ENCODE measurements at places on chromosomes 12 and 14.

DNA sequence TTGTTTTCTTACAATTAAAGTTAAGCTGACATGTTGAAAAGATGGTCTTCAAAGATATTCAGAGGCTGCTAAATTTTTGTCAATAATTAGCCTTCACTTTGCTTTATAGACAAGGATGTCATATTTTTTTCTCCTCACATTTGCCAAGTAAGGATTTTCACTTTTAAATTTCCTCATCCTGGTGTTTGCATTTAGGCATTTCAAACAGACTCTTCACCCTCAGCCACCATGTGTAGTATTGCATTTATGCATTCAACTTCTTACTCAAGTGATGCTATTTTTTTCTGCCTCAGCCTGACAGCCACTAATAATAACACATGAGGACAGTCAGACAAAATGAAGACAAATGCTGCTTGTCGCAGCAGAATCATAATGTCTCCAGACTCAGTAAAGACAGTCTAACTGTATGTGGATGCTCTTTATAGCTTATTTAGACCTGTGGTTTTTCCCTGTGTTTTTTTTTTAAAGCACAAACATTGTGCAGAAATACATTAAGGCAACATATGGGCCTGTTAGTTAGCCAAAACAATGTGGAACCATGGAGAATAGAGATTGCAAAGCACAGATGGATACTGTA, 481.5 kb downstream of the NPAS3 start:
- no peak for DNase-seq

DNA sequence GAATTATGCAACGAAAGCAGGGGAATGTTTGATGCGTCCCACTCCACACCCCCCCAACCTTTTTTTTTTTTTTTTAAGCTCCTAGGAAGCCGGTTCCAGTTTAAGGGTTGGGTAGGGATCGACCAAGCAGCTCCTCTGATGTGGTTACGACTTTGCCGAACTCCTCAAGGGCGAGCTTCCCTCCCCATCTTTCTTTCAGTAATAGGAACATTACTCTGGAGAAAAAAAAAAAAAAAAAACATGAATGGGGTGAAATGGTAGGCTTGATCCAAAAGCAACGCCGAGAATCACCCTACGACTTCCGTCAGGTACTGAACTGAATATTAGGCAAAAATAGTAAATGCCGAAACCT, 9.6 kb downstream of the BMP4 start:
- no peak for DNase-seq

DNA sequence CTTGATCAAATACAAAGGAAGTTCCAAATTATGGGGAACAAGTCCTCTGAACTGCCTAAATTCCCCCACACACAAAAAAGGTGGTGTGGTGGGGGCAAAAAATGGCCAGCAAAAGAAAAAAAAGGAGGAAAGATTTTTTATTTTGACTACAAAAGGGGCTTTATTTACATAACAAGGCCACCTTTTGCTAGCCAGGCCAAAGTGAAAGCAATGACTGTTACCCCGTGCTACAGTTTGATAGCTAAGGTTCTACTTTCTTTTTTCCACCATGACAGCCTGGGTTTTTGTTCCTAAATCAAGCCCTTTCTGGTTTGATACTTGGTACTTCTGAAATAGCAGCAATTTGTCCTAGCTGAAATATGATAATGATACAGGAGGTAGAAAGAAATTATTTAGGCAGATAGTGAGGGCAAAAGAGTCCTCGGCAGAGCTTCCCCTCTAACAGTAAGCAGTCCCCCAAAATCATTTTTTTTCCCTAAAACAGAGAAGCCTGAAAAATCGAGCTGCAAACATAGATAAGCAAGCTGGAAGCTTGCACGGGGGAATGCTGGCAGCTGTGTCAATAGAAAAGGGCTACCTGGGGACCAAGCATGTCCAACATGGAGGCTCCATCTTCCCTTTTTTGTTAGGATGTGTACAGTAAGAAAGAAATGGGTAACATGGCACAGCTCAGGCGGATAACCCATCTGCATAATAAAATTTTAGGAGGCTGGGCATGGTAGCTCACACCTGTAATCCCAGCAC, 8.9 kb upstream of the B4GALNT1 start:
- DNase-seq, result no peak

DNA sequence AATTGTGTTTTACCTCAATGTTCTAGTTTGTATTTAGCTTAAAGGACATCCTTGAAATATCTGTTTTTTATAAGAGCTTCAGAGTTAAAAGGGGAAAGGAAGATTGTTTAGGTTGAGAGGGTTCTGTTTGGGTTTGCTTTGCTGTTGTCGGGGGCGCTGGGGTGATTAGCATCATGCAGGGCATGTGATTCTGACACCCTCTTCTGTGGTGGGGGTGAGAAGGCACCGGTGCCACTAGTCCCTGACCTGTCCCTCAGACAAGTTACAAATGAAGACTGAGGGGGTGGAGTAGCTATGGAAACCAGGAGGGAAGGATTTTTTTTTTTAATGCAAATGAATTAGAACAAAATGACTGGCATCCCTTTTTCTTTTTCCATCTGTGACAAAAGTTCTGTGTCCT, 291.3 kb downstream of the RPAP3 start:
- DNase-seq, result no peak

DNA sequence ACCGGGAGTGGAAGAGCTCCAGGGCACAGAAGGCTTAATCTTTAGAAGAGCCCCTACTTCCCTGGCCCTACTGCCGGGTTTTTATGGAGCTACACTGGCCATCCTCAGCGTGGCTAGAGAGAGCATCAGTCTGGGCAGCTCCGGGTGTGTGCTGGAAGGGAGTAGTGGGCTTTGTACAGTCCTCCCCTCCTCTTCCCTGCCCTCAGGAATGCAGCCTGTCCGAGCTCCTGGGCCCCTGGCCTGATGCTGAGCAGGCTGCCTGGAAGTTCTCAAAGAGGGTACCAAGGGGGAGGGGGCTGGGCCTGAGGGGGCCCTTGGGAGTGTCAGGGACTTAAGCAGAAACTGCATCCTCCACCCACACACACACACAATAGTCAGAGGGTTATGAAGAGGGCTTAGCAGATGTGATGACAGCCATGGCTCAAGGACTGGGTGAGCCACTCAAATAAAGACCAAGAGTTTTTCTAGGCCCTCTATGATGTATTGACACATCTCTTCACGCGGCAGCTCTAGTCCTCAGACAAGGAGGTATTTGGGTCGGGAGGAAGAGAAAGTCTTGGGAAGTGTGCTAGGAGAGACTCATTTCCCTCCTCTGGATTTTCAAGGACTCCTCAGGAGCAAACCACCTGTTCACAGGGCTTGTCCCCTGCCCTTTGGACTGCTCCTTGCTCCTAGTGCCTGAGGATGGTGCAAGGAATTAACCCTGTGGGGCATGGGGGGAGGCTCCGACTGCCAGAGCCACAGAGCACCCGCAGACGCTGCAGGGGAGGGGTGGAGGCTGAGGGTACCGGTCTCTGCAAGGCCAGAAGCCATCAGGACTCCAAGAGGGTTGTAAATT, 16.5 kb upstream of the FIGNL2 start:
- no peak for DNase-seq

GRCh38 chr12:2306012-2306411, 253.2 kb downstream of the CACNA1C start:
- peak; percentile 14 for DNase-seq

- no peak for DNase-seq
These were observed 970.7 kb upstream of the FBXO33 start for GRCh38 chr14:40402957-40403356.

DNA sequence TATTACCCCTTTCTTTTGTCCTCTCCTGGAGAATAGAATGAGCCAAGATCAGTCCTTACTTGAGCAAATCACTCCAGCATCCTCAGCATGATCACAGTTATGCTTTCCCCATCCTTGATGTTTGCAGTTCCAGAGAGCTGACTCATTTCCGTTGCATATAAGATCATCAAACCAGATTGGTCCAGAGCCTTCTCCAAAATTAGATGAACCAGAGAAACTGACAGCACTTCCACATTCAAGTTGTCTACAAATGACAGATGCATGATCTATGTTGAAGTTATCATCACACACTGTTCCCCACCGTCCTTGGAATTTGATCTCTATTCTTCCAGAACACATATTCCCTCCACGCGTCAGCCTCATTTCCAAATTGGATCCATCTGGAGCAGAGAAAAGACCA, 4.8 kb downstream of the CD163 start:
- peak; percentile 94 for DNase-seq

GRCh38 chr14:91242635-91243034, 1.9 kb downstream of the GPR68 start:
- DNase-seq, result no peak

- DNase-seq, result peak; percentile 57
These were observed 61.6 kb upstream of the DAAM1 start for GRCh38 chr14:59126714-59127436.

GRCh38 chr12:67047634-67048033, 221.5 kb upstream of the CAND1 start:
- no peak for DNase-seq

- no peak for DNase-seq
These were observed 119.0 kb upstream of the CPSF6 start for GRCh38 chr12:69120354-69120753.

DNA sequence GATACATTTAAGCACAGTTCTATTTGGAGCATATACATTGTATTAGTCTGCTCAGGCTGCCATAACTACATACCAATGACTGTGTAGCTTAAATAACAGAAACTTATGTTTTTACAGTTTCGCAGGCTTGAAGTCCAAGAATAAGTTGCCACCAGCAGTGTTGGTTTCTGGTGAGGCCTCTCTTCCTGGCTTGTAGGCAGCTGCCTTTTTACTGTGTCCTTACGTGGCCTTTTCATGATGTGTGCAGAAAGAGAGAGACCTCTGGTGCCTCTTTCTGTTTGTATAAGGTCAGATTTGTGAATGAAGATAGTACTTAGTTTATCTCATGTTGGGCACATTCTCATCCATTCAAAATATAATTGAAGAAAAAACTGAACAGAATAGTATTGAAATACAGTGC, 636.6 kb downstream of the FLRT2 start:
- no peak for DNase-seq

- DNase-seq, result no peak
These were observed 717 bp downstream of the WNT10B start for GRCh38 chr12:48970702-48971334.

DNA sequence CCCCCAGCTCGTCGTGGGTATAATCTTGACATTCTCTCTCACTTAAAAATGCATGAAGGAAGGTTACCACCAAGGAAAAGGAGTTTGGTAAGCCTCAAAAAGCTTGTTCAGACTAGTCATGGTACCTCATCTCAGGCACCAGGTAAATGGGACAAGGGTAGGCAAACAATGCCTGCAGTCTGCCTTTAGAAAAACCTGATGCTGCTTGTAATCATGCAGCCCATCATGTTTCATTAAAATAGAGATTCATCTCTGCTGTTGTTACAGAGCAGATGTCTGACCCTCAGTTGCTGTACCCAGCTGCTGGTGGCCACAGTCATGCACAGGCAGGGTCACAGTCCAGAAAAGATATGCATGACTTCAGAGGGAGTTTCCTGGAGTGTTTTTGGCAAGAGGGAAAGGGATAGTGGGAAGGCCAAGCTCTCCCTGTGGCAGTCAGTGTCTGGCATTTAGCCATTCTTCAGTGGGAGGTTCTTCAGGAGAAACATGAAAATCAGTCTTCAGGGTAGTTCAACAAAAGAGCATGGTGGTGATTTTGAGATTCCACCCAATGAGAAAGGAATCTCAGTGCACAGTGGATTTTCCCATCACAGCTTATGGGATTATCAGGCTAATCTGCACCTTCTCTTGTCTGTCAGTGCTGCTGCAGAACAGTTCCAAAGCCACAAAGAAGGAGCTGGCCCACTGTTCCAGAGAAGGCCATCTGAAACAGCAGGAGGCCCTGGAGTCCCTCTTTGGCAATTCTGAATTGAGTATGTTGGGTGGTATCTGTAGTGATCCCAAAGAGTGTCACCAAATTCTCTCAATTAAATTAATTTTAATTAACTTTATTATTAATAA, 202.7 kb upstream of the FRMD6 start:
- peak; percentile 82 for DNase-seq

GRCh38 chr12:114945351-114945750, 261.4 kb upstream of the TBX3 start:
- DNase-seq, result peak; percentile 14

- no peak for DNase-seq
These were observed 583 bp downstream of the DNAH10 start for GRCh38 chr12:123762715-123763052.

DNA sequence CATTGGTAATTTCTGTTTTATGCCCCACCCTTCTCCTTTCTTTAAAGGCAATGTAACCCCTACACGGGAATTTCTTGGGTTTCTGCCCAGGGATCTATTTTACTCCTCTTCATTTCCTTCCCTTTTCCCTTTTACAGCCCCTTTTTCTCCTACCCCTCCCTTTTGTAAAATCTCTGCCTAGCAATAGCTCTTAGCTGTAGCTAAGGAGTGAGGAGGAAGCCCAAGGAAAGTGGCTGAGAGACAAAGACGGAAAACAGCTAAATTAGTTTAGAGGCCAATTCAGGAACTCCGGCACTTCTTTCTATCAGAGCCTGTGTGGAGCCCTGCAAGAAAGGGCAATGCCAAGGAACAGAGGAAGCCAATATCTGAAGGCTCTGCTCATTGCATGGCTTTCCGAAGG, 40.3 kb downstream of the SOCS2 start:
- DNase-seq, result no peak

DNA sequence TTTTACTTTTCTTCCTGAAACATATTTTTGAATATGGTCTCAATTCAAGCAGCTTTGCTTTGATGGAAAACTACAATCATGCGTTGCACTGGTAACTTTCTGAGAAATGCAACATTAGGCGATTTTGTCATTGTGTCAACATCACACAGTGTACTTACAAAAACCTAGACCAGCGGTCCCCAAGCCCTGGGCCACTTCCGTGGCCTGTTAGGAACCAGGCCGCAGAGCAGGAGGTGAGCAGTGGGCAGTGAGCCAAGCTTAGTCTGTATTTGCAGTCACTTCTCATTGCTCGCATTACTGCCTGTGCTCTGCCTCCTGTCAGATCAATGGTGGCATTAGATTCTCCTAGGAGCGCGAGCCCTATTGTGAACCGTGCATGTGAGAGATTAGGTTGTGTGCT, 163.7 kb upstream of the NOVA1 start:
- no peak for DNase-seq

GRCh38 chr12:127655691-127656090, 611.3 kb upstream of the TMEM132C start:
- DNase-seq, result peak; percentile 63

GRCh38 chr12:70876952-70877351, 43.6 kb downstream of the PTPRR start:
- peak; percentile 52 for DNase-seq

DNA sequence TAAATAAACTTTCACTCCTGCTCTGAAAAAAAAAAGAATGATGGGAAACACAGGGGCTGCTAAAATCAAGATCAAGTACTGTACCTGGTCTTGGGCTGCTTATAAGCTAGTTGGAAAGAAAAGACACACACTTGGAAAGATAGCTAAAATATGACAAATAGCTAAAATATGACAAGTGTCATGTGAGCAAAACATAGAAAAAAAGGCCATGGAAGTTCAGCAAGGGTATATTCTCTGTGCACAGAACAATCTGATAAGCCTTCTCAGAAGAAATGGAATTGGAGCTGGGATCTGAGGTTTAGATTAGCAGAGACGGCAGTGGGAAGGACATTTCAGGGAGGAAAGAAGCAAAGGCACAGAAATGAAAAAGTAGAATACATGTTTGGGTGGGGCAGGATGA, 126.2 kb upstream of the PMCH start:
- no peak for DNase-seq
